ENCODE measurements at places on chromosomes 13 and 19.

DNA sequence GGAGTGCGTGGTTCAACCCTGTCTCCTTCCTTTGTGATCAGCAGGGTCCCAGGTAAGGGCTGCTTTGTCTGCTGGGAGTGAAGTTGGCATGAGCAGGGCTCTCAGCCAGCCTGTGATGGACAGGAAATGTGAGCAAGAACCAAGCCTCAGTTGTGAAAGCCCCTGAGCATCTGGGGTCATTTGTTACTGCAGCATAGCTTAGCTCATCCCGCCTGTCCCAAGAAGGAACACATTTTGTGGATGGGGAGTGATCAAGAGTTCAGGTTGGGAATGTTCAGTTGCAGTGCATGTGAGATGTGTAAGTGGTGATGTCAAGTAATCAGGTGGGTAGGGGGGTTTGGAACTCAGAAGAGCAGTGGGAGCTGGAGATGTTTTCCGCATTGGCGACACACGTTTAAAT lies 152.4 kb downstream of the DPF1 start:
- DNase-seq = no peak

GRCh38 chr19:7801020-7801570 lies 28.9 kb upstream of the EVI5L start:
- no peak for DNase-seq

DNA sequence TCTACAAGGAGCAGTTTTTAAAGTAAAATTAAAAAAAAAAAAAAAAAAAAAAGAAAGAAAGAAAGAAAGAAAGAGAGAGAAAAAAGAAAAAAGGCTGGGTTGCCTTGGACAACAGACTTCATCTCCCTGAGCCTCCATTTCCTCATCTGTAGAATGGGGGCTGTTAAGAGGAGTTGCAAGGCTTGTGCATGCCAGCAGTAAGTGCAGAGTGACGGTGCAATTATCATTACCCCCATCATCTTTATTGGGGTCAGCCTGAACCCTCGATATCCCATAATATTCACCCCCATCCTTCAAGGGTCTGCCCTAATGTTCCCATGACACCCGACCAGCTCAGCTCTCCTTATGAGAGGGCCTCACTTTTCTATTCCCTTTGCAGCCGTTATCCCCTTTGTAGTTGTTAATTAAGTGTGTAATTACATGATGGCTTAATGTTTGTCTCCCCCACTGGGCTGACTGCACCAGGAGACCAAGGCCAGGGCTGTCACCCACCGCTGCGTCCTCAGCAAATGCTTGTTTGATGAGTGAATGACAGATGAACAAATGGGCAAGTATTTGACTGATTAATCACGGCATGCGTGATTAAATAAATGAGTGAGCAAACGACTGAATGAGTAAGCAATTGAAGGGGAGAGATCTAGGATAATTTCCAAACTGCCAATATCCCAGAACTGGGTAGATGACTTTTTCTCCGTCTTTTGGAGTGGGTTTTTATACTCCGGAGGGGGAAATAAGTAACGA lies 10.1 kb downstream of the FOSB start:
- DNase-seq = no peak

DNA sequence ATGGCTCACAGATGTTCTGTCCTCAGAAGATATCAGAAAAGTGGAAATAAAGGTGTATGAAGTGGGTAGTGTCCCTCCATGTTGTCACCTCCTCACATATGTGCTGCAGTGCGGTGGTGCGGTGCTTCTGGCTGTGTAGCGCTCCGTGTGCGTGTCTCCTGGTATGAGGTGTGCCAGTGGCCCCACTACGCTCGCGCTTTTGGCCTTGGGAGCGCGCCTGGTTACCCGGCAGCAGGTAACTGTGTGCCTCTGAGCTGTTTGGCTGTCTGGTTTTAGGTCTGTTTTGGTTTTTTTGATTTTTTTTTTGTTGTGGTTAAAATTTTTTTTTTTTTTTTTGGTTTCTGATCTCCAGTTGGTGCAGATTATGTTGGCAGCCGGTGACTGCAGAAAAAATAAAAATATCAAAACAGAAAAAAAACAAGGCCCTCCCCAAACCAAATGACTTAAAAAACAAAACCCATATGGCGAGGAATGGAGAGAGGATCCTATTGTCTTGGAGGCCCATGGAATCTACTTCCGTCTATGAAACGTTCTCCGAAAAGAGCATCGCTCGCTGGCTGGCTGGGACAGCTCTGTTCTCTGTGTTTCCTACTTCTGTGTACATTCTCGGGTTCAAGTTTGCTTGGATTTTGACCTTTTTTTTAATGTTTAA lies 7.9 kb downstream of the HNRNPL start:
- peak; percentile 56 for DNase-seq

DNA sequence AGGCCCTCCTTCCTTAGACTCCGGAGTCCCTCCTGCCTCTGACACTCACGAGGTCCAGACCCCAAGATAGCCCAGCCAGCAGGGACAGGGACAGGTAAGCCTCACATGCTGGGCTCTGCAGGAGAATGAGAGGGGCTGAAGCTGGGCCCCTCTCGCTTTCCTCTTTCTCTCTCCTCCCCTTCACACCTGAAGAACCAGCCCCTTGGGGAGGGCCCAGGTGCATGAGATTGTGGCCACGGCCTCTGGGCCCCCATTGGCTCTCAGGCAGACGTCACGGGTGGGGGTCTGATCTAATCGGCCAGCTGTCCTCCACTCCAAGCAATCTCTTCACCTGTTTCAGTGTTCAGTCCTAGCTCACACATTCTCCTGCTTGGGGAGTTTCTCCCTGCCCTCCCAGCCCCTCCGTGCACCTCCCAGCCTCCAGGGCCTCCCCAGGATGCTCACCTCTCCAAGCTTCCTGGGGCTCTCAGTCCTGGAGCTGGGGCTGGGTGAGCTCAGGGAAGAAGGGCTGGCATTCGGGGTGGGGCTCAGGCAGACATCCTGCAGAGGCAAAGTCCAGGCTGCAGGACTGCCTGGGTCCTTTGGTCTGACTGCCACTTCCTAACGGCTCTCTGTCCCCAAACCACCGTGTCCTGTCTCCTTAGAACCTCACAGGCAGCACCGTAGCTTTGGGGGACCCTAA lies 2.8 kb downstream of the TMEM150B start:
- DNase-seq = no peak

DNA sequence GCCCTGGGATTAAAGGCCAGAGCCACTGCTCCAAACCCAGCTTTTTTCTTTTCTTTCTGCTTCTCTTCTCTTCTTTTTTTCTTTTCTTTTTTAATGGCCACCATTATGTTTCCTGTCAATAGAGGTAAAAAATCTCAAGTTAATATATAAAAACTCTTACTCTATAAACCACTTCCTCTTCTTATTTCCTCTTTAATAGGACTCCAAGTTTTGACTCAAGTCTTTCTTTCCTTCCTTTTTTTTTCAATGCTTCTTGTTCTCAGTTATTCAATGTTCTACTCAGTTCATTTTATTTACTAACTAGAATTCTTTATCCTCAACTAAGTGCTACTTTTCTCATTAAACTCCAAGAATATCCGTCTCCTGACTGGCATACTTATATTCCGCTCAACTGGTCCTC lies 27.1 kb upstream of the MYCBP2 start:
- DNase-seq = no peak

DNA sequence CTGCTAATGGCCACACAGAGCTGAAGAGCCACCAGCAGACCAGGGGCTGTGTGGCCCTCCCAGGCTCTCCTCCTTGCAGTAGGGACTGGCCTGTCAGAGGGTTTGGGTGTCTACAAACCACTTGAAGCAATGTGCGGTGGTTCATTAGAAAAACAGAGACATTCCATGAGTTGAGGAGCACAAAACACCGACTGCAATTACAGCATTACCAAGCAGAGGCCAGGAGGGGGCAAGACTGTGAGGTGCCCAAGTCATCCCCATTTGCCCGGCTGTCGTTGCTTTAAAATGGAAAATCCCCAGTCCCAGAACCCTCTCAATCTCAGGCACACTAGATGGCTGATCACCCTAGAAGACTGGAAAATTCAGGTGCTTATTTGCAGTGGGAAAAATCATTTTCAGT lies 15.0 kb downstream of the TMTC4 start:
- no peak for DNase-seq

GRCh38 chr19:46404055-46404752 lies 9.2 kb downstream of the CCDC8 start:
- DNase-seq = no peak

GRCh38 chr19:13102666-13103580 lies at the start of gene LYL1:
LYL1 (minus strand) TSS chr19:13102858; CDS start chr19:13101171, 1,687 bp downstream.
- no peak for DNase-seq

- peak; percentile 27 for DNase-seq
Observed at GRCh38 chr19:55384131-55384919, at the start of gene TMEM238. TMEM238 (minus strand) TSS chr19:55384292; CDS start chr19:55384259, 33 bp downstream.

- DNase-seq = no peak
Observed at GRCh38 chr13:67389171-67389570, 159.0 kb upstream of the PCDH9 start.

GRCh38 chr19:18388100-18388959 lies 2.4 kb downstream of the GDF15 start:
- peak; percentile 82 for DNase-seq

- no peak for DNase-seq
Observed at GRCh38 chr19:44644402-44645016, 799 bp downstream of the PVR start.

- DNase-seq = no peak
Observed at GRCh38 chr19:55474269-55475265, 1.9 kb upstream of the ZNF628 start.

DNA sequence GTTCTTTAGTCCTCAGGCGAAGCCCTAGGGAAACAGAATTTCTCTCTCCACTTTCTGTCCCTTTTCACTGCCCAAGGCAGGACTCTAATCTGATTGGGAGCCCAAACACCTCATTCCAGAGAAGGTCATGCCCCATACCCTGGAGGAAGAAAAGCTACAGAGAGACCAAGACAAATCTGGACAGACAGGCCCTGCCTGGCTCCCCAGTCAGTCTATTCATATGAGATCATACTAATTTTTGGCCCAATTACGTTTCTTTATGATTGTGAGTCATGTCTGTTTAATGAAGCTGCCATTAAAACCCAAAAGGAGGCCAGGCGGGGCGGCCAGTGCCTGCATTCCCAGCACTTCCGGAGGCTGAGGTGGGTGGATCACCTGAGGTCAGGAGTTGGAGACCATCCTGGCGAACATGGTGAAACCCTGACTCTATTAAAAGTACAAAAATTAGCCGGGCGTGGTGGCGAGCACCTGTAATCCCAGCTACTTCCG lies 3.3 kb upstream of the AP3D1 start:
- no peak for DNase-seq

GRCh38 chr19:38975214-38975860 lies at the start of gene FBXO17:
FBXO17 (minus strand) TSS chr19:38975742; CDS start chr19:38950319, 25,423 bp downstream.
- DNase-seq = no peak

- DNase-seq = no peak
Observed at GRCh38 chr19:3607303-3608078, 816 bp upstream of the TBXA2R start.

DNA sequence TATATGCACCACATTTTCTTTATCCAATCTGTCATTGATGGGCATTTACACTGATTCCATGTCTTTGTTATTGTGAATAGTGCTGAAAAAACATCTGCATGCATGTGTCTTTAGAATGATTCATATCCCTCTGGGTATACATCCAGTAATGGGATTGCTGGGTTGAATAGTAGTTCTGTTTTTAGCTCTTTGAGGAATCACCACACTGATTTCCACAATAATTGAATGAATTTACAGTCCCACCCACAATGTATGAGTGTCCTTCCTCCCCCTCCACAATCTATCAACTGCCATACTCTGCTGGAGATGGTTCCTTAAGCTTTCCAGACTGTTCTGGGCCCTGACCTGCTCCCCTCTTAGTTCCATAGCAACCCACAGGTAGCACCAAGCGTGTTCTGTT lies 667.0 kb downstream of the LIG4 start:
- no peak for DNase-seq

DNA sequence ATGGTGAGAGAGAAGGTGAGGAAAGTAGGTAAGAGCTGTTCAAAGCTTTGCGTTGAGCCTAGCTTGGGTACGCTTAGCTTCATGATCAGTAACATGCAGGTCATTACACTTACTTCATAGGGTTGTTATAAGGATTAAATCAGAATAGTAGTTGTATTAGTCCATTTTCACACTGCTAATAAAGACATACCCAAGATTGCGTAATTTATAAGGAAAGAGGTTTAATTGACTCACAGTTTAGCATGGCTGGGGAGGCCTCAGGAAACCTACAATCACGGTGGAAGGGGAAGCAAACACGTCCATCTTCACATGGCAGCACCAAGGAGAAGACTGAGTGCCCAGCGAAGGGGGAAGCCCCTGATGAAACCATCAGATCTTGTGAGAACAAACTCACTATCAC lies 21.9 kb downstream of the GPALPP1 start:
- no peak for DNase-seq

- peak; percentile 70 for DNase-seq
Observed at GRCh38 chr19:35828692-35829301, 16.2 kb upstream of the PRODH2 start.

Data from CD4-positive, alpha-beta T cell (primary cell).